ENCODE measurements at places on chromosomes 3 and 15. TPM values are rescaled to one million over a fixed set of nuclear protein-coding genes. Genes with fewer than 3 reads are reported as not detected.

Gene MYO5C
- total RNA-seq: 4.5 TPM

Gene CASR
- not detected for total RNA-seq

Gene NANOGP8
- total RNA-seq: 0.20 TPM

Gene RNU5B-1
- not detected for total RNA-seq

Gene ACOX2
- not detected for total RNA-seq

Gene C3orf49
- total RNA-seq: not detected

Gene ASB14
- not detected for total RNA-seq

Gene C3orf80
- total RNA-seq: not detected

Gene CCR5
- not detected for total RNA-seq

Gene PARP15
- total RNA-seq: 0.94 TPM
